ENCODE measurements at places on chromosomes 3 and 15.

GRCh38 chr3:83023086-83023485 is 1261.6 kb upstream of the GBE1 start:
- no peak for DNase-seq

DNA sequence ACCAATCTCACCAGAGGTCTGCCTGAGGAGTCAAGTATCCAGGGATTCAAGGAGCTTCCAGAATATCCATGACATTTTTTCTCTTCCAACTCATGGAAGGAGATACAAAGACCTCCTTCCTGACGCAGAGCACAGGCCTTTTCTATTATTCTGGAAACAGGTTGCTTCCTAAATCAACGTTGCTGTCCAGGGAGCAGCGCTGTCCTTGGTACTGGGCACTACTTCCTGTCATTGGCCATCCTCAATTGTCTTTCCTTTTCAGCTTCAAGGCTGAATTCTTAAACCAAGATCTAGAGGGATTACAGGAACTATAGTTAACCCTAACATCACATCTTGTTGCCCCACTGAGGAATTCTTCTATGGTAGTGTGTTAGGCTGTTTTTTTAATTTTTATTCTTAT is 50.4 kb upstream of the TBC1D21 start:
- DNase-seq: no peak

DNA sequence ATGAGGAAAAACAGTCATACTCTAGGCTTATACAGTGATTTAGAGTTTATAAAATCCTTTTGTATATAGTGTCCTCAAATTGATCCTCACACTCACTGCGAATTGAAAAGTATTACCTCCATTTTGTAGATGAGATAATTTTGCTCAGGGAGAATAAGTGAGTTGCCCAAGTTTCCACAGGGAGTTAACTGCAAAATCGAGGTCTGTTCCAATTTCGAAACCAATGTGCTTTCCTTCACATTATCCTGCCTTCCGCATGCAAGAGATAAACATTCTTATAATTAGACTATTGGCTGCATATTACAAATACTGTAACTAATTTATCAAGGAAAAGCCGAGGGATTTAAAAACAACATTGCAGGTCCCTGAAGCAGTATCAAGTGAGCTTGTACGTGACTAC is 667.0 kb downstream of the SQOR start:
- DNase-seq: no peak

DNA sequence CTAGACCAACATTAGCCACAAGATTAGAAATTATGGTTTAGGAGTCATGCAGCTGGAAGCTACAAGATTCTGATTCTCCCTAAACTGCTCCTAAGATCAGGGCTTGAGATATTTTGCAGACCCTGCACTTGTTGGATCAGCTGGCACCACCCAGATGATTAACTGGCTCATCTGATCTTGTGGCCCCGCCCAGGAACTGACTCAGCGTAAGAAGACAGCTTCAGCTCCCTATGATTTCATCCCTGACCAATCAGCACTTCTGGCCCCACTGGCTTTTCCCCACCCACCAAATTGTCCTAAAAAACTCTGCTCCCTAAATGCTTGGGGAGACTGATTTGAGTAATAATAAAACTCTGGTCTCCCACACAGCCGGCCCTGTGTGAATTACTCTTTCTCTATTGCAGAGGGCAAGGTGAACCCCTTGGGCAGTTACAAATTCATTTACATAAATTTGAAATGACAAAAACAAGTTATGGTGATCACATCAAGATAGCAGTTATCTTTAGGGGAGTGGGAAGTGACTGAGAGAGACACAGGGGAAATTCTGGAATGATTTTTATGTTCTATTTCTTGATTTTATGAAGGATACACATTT is 76.5 kb downstream of the CD200R1L start:
- peak; percentile 59 for DNase-seq

DNA sequence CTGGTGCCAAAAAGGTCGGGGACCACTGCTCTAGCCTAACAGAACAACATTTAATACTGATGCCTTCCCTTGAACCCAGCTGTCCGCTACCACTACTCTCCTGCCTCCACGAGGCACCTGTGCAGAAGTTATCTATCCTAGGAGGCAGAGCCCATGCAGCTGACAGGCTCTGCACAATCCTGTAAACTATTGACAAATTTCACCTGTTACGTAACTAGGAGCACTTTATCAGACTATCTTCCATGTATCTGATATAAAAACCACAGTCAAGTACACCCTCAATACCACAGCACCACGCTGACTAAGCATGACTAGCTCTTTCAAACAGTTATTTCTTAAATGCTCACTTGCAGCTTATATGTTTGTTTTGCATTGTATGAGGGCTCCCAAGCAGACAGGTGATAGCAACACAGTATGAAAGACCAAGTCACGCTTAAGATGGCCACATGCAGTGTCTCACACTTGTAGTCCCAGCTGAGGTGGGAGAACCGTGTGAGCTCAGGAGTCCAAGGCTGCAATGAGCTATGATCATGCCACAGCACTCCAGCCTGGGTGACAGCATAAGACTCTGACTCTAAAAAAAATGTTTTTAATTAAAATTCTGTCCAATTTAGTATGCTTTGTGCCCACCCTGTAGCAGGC is 4.5 kb upstream of the IL17RC start:
- no peak for DNase-seq

DNA sequence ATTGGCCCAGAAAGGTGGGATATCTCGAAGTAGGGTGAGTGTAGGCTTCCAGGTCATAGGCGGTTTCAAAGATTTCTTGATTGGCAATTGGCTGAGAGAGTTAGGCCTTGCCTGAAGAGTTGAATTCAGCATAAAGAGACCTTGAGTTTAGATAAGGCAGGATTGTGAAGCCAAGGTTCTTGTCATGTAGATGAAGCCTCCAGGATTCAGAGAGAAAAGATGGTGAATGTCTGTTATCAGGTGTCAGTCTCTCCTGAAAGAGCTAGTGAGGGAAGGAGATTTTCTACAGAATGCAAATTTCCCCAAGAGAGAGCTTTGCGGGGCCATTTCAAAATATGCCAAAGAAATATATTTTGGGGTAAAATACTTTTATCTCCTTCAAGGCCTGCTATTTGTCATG is 217.0 kb upstream of the TLE3 start:
- no peak for DNase-seq

DNA sequence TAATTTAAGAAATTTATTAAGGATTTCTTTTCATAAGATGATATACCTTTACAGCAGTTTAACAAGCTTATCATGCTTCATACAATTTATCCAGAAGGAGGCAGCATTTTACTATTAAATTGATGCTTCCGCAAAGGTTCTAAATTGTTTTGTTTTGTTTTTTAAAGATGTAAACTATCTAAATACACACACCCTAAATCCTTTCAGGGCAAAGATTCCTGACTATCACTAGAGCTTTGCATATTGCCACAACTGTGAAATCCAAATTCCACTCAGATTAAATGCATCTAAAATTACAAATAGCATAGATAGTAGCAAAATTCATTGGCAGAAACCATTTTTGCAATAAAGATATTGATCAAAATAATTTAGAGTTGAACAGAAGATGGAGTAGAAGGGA is 44.5 kb upstream of the CCNL1 start:
- peak; percentile 64 for DNase-seq

DNA sequence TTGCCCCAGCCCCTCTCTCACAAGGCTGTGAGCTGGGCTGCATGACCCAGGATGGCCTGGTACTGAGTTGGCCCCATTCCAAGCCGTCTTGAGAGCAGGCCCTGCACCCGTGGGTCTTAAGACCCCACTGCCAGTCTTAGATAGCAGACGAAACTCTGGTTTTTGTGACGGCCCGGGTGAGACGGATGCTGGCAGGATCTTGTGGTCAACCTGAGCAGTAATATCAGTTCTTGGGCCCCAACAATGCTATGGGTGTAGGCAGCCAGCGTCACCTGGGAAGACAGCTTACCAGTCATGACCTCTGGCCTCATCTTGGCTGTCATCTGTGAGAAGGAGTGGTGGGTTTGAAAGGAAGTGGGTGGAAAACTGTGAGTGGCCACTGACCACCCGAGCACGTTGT is 305.8 kb downstream of the ARRDC4 start:
- no peak for DNase-seq

GRCh38 chr3:125168711-125169393 is 43.7 kb downstream of the SLC12A8 start:
- no peak for DNase-seq

GRCh38 chr15:36160351-36160750 is 419.1 kb upstream of the CDIN1 start:
- no peak for DNase-seq

- peak; percentile 5 for DNase-seq
These were observed 158.6 kb downstream of the CNTN6 start for GRCh38 chr3:1251282-1252060.

DNA sequence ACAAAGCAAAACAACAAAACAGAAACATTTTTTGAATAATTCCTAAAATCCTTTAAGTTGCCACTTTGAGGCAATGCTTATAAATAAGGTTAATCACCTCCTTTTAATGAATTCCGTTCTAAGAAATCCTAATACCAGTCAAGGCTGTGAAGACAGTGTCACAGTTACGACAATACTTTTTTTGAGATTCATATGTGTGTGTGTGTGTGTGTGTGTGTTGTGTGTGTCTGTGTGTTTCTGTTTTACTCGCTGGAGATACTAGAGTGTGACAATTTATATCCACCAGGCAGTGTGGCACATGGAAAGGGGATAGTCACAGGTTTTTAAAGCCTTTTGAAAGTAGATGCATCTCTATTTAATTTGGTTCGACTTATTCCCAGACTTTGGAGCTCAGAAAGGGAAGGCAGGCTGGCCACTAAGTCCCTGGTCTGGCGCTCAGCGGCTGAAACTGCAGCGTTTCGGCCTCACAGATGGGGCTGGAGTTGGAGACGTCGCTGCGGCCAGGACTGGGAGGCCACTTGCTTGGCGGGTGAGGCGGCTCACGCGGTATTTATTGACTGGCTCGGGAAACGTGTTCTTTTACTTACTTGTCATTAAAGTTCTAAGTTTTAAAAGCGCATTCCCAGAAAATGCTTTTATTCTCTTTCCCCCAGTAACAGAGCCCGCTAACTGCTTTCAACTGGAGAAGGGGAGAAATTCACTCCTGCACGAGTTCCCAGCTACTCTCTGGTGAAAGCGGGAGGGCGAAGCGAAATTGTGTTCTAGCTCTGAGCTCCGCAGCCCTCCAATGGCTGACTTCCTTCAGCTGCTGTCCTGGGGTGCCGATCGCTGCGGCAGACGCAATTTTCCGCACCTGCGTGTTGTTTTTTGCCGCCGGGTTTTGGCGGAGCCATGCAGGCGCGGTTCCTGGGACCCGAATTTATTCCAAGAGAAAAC is 13.7 kb downstream of the ZIC1 start:
- DNase-seq: peak; percentile 80

DNA sequence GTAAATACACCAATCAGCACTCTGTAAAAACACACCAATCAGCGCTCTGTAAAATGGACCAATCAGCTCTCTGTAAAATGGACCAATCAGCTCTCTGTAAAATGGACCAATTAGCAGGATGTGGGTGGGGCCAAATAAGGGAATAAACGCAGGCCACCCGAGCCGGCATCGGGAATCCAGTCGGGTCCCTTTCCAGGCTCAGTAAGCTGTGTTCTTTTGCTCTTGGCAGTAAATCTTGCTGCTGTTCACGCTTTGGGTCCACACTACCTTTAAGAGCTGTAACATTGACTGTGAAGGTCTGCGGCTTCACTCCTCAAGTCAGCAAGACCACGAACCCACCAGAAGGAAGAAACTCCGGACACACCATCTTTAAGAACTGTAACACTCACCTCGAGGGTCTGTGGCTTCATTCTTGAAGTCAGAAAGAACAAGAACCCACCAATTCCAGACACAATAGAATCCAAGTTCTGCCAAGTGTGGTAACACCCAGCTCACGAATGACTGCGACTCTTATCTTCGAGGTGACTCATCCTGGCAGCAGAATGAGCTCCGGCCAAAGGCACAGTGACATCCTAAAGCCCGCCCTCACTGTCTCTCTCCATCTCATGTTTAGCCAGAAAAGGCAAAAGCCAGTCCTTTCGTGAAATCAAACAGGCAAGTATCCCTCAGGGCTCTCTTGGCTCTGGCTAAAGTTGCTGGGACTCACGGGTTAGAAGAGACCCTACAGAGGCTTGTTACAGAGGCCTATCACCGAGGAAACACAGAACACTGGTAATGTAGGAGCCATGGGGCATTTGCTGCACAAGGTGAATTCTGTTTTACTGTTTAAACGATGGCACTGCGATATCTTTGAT is 155.2 kb downstream of the FAM43A start:
- DNase-seq: no peak

- no peak for DNase-seq
These were observed 578.4 kb downstream of the ZIC1 start for GRCh38 chr3:147987549-147987948.

Data from muscle of back (tissue), 13 donors.